ENCODE measurements at places on chromosomes 4 and X.

DNA sequence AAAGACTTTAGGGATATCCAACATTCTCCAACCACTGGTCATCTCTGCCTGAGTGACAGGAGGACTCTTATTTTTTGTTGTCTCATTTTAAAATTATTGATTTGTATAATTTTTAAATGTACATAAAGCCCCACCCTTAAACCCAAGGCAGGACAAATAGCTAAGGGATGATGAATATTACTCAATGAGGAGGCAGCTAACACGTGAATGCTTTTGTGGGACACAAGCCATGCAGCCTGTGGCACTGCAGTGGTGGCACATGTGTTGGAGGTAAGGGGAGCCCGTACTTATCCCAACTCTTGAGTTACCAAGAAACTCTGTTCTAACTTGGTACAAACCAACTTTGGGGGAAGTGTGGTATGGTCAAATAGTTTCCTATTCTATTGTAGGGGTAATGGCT, 19.5 kb downstream of the MID1IP1 start:
- no peak for DNase-seq

DNA sequence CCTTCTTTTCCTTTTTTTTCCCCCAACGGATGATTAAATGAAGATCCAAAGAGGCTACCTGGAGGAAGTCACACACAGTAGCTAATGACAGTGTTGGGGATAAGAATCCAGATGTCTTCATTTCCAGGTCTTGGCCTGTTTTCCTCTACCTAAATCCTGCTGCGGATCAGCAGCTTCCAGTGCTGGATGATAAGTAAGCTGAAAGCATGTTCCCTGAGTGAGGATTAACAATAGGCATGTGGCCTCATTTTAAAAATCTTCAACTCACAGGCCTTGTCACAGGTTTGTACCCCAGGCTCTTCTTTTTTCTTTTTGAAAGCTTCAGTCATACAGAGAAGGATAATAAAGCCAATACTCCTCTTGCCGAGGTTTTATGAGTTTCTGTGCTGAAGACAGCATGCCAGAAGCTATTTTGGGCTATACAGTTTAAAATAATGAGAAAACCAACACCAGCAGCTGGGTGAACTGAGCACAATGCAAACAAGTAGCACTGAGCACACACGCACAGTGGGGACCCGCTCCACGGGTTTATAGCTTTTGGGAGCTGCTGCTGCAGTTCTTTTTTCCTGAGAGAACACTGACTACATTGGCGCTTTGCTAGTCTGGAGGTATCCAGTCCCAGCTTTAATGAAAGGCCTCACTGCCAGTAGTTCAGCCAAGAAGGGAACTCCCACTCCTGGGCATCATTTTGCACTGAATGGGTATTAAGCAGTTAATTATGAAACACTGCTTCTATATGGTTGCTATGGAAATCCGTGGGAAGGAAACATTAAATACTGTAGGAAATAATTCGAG, 184.2 kb upstream of the CTSO start:
- no peak for DNase-seq

DNA sequence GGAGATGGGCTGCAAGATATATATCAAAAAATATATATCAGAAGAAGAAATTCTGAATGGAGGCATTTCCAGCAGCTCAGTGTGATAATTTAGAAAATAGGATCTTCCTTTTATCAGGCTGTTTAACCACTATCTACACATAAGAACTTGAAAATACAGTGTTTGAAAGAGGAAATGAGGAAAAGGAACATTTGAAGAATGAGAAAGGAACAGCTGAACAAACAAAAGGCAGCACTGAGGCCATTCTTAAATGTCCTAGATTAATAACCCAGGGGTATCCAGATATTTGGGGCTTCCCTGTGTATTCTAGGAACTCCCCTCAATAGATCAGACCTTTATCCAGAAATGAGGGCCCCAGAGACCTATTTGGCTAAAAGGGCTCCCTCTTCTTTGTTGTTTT, 4.1 kb downstream of the SLC39A8 start:
- no peak for DNase-seq

GRCh38 chr4:183411291-183411861, 33.1 kb upstream of the CDKN2AIP start:
- no peak for DNase-seq

DNA sequence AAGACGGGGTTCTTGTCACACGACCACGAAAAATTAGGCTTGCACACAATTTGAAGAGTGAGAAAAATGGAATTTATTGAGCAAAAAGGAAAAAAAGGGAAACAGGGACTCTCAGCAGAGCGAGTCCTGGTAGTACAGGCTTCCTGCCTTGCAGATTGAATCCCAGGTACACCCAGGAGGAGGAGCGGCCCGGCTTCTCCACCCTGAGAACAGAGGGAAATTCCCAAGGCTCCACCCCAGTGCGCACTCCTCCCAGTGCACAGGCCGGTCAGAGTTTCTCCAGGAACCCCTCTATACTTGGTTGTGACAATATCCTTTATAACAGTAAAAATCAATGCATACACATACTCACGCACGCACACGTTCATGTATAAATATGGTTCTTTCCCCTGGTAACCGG, 22.0 kb downstream of the SLC4A4 start:
- DNase-seq = no peak

DNA sequence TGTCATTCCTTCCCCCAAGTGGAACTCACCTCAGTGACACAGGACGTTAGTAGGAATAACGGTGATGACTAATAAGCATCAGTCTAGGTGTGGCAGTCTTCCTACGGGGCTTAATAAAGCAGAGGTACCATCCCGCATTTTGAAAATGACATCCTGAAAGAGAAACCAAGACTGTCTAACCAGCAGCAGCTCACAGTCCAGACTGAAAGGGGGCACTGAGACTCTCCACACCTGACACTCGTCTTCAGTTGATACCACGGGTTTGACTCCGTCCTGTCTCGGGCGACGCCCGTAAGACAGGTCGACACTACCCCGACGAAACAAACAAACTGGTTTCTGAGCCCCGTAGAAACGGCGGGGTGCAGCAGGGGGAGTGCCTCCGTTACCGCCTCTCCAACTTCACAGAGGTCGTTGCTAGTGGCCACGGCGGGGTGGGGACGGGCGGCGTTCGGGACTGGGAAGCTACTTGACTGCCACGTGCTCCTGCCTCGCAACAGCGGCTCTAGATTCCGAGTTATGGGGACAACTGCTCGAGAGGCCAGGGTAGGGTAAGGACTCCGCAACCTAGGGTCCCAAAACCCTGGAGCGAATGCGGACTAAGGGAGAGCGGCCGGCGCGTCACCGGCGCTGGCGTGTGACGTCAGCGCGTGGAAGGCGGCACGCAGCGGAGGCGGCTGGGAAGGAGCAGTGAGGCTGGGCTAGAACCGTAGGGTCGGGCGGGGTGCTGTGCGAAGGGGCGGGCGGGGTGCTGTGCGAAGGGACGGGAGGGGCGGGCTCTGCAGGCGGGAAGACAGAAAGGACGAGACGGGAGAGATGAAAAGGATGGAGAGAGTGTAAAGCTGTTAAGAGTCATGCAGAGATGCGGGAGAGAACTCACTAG, at the start of gene NEK1:
Gene NEK1 (minus strand): TSS at position 593 of the 880 bp plus-strand sequence. CDS start 9,953 bp downstream, outside the sequence.
- peak; percentile 83 for DNase-seq

- DNase-seq = peak; percentile 79
These were observed at the start of gene RBPJ for GRCh38 chr4:26320538-26321372. RBPJ (plus strand) TSS chr4:26321014; CDS start chr4:26321029, 15 bp downstream.

GRCh38 chr4:44535981-44536380, 87.4 kb upstream of the KCTD8 start:
- DNase-seq = no peak

DNA sequence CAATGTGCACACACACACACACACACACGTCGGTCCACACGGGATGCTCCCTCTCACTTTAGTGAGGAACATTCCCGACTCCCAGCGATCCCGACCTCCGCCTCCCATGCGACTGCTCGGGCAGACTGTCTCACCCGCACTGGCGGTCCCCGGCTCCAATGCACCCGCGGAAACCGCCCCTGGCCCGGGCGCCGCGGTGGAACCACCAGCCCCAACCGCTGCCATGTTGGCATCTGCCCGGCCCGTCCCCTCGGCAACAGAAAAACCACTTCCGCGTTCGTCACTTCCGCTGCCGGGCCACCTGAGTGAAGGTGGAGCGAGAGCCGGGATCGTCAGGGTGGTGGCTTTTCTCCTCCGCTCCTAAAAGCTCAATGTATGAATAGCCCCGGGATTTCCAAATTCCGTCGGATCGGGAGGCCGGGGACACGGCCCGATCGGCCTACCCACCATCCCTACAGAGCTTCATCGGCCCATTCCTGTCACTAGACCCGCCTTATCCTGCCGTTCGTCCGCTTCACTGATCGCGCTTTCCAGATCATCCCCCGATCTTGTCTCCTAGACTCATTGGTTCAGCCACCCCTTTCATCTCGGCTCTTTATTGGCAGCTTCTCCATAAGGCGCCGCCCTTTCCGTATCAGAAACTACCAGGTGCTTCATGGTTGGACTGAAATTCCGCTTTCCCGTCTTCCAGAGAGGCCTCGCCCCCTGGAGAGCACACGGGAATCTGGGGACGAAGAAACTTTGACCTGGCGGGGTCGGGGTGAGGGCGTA, at the start of gene SLC35A2:
Gene SLC35A2 (minus strand): TSS at position 235 of the 771 bp plus-strand sequence. CDS start 10 bp downstream, at position 225.
- DNase-seq = peak; percentile 73

- DNase-seq = no peak
These were observed 113.9 kb downstream of the CT47B1 start for GRCh38 chrX:120761810-120762209.

DNA sequence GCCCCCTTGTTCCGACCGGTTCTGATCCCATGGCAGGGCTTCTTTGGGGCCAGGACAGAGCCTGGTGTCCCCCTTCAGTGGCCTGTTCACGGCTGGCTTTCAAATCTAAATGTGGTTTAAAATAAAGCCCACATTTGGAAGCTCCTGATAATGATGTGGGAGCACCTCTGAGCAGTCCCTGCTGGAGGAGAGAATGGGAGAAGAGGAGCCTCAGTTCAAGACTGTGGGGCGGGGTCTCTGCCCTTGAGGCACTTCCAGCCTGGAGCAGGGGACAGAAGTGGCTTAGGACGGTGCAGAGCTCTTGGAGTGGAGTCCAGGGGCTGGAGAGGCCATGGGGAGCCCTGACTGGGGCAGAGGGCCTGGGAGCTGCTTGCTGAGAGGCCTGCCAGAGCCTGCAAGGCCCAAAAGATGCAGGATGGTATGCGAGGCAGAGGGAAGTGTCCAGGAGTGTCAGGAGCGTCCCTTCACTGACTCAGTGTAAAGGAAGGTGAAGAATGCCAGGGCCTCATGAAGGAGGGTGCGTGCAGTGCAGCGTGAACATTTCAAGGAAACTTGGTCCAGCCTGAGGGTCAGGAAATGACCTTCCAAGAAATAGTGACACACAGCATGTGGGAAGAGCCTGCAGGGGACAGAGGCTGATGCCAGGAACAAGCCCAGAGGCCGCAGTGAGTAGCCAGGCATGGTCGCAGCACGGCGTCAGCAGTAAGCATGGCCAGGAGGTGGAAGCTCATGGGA, 21.1 kb upstream of the TADA2B start:
- no peak for DNase-seq

DNA sequence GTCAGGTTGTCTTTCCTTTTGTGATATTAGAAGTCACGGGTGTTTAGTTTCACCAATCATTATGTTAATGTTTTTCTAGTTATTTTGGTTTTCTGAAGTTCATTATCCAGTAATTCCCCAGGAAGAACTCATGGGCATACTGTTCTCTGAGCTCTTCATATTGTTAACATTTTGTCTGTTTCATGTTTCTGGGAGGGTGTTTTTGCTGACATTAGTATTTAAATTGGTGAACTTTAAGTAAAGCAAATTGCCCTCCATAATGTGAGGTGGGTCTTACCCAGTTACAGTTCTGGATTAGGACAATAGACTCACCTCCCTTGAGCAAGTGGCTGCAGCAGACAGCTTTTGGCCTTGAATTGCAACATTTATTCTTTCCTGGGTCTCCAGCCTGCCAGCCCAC, 163.4 kb downstream of the GPAT3 start:
- no peak for DNase-seq

- DNase-seq = no peak
These were observed 70.7 kb upstream of the TEX13C start for GRCh38 chrX:125248931-125249330.

GRCh38 chrX:49238735-49239134, 3.5 kb downstream of the CCDC22 start:
- DNase-seq = no peak

DNA sequence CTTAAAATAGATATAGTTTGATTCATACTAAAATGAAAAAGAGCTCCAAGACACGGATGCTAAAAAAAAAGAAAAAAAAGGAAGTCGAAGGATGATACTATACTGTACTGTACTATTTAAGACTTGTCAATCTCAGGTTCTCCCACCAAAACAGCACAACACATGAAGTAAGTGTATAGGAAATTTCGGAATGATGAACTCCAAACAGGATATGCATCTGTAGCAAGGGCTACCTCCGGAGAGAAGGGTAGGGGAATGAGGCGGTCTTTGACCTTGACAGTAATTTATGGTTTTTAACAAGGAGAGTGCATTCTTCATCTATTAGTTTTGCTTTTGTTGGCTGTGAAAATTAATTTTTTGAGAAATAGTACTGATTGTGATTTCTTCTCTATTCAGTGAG, 541 bp upstream of the FIP1L1 start:
- no peak for DNase-seq

DNA sequence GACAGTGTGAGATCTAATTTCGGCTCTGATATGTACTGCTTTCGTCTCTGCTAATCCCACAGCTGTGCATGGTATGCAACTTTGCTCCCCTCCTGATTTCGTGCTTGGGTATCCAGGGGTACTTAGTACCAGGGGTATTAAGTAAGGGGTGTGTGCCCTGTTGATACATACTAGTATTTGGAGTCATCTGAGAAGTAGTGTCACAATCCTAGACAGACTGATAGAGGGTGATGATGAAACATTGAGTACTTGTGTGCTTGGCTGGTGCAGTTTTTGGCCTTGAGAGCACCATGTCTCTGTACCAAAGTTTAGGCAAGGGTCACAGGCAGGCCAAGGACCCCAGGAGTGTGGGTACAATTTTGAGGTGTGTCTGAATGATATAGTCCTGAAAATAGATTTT, 10.9 kb downstream of the GPAT3 start:
- DNase-seq = no peak

GRCh38 chr4:184444953-184445309, 29.4 kb downstream of the IRF2 start:
- no peak for DNase-seq

DNA sequence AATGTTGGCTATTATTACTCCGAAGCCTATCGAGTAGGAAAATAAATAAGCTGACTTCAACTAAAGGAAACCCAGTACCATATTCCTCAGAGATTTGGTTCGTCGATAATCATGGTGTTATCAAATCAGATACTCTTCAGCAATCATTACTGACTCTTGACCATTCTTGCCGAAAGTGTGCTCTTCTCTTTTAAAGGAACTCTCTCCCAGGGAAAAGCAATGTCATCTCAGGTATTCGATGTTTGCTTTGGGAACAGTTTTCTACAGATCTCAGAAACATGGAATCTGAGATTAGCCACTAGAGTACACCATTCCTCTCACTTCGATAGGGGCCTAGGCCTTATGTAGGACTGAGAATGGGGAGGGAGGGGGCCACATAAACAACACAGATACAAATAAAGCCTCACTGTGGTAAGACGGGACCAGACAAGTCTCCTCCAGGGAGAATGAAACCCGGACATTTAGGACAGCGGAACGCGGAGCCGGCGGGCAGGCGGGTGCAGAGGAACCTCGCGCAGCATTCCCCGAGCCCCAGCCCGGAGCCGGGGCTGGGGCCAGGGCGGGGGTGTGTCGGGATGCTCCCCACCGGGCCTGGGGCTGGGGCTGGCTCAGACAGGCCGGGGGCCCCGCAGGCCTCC, 581 bp downstream of the DNAJB14 start:
- DNase-seq = no peak

Measured in NK-92 treated with Interleukin-12 subunit alpha and Interleukin-12 subunit beta, amount 100 ng/mL, for 24 hours (cell line).